A549 treated with ZK216348 at 1 μM for 4 hours (cell line): ENCODE measurements at places on chromosomes 3 and 15. TPM values are rescaled to one million over a fixed set of nuclear protein-coding genes. Genes with fewer than 3 reads are reported as not detected.

Gene BOC
- 5.6 to 7.1 TPM (median 6.2 TPM) in 5 replicates for total RNA-seq

Gene REC114
- not detected in 5 replicates for total RNA-seq

Gene PLA2G4D
- not detected in 5 replicates for total RNA-seq

Gene PODXL2
- total RNA-seq: 6.7 to 11.1 TPM (median 9.7 TPM) in 5 replicates

Gene PRSS50
- total RNA-seq: not detected in 5 replicates

Gene SPTSSB
- not detected in 5 replicates for total RNA-seq

Gene MYO5C
- total RNA-seq: 4.6 to 8.1 TPM (median 6.1 TPM) in 5 replicates

Gene OPA1
- total RNA-seq: 24.5 to 47.5 TPM (median 28.1 TPM) in 5 replicates

Gene SLC22A13
- total RNA-seq: 0.13 TPM in 1 of 5 replicates, not detected in the others

Gene ZNF662
- not detected in 5 replicates for total RNA-seq

Gene SLC28A1
- total RNA-seq: 0.06 TPM in 1 of 5 replicates, not detected in the others

Gene DPPA2
- not detected in 5 replicates for total RNA-seq

Gene MPI
- 28.1 to 34.6 TPM (median 31.0 TPM) in 5 replicates for total RNA-seq

Gene CACNA2D3
- total RNA-seq: 0.04 to 0.29 TPM (median 0.07 TPM) in 3 of 5 replicates, not detected in the others

Gene SMAD6
- 15.1 to 29.1 TPM (median 25.0 TPM) in 5 replicates for total RNA-seq

Gene PDIA3
- total RNA-seq: 310 to 373 TPM (median 358 TPM) in 5 replicates

Gene GABRR3
- total RNA-seq: not detected in 5 replicates

Gene YEATS2
- total RNA-seq: 10.7 to 13.5 TPM (median 11.9 TPM) in 5 replicates

Gene ZPLD1
- total RNA-seq: 0.04 to 0.05 TPM in 2 of 5 replicates, not detected in the others

Gene CTSH
- 42.2 to 52.4 TPM (median 47.0 TPM) in 5 replicates for total RNA-seq

Gene KAT2B
- 6.3 to 7.0 TPM (median 6.5 TPM) in 5 replicates for total RNA-seq

Gene RASA2
- 3.6 to 9.6 TPM (median 8.4 TPM) in 5 replicates for total RNA-seq

Gene PCLAF
- total RNA-seq: 110 to 249 TPM (median 145 TPM) in 5 replicates

Gene CPN2
- total RNA-seq: not detected in 5 replicates

Gene CYP1A1
- 1.4 to 2.1 TPM (median 1.8 TPM) in 5 replicates for total RNA-seq

Gene AMIGO3
- 0.18 to 1.1 TPM (median 0.66 TPM) in 4 of 5 replicates, not detected in the other for total RNA-seq

Gene PHC3
- 8.8 to 21.3 TPM (median 13.1 TPM) in 5 replicates for total RNA-seq

Gene SLCO2A1
- total RNA-seq: 0.02 to 0.22 TPM (median 0.06 TPM) in 4 of 5 replicates, not detected in the other

Gene CHRNA3
- 0.20 to 1.3 TPM (median 0.69 TPM) in 5 replicates for total RNA-seq

Gene FBXW12
- not detected in 5 replicates for total RNA-seq

Gene GPR62
- not detected in 5 replicates for total RNA-seq

Gene ADGRG7
- not detected in 5 replicates for total RNA-seq

Gene ZKSCAN7
- total RNA-seq: not detected in 5 replicates

Gene SAMMSON
- total RNA-seq: not detected in 5 replicates

Gene CBLB
- total RNA-seq: 14.3 to 21.4 TPM (median 19.0 TPM) in 5 replicates

Gene B3GALNT1
- 0.15 to 0.21 TPM (median 0.16 TPM) in 4 of 5 replicates, not detected in the other for total RNA-seq

Gene BCHE
- total RNA-seq: 0.50 to 0.87 TPM (median 0.74 TPM) in 5 replicates

Gene STAB1
- total RNA-seq: 0.09 to 0.14 TPM in 2 of 5 replicates, not detected in the others

Gene SHC4
- total RNA-seq: 0.54 to 1.4 TPM (median 0.80 TPM) in 5 replicates

Gene EPHA6
- total RNA-seq: 0.19 TPM in 2 of 5 replicates, not detected in the others

Gene ZNF619
- 1.6 to 2.8 TPM (median 1.8 TPM) in 5 replicates for total RNA-seq

Gene SMCO1
- total RNA-seq: not detected in 5 replicates

Gene LRRC3B
- total RNA-seq: not detected in 5 replicates

Gene ALDH1A2
- 0.38 to 0.59 TPM in 2 of 5 replicates, not detected in the others for total RNA-seq

Gene UQCC5
- total RNA-seq: 43.4 to 69.8 TPM (median 59.8 TPM) in 5 replicates
